HT1080 (cell line): ENCODE measurements at places on chromosomes 16 and 17. TPM values are rescaled to one million over a fixed set of nuclear protein-coding genes. Genes with fewer than 3 reads are reported as not detected.
A peak's percentile ranks its signal among the peaks of the same experiment; 100 is the strongest.

The FOXN1 gene
- total RNA-seq = not detected in 2 replicates

GRCh38 chr16:84999200-84999599 lies 12.1 kb downstream of the ZDHHC7 start:
- DNase-seq = no peak

- DNase-seq = no peak
These were observed 13.7 kb downstream of the CACNG1 start for GRCh38 chr17:67058036-67058435.

DNA sequence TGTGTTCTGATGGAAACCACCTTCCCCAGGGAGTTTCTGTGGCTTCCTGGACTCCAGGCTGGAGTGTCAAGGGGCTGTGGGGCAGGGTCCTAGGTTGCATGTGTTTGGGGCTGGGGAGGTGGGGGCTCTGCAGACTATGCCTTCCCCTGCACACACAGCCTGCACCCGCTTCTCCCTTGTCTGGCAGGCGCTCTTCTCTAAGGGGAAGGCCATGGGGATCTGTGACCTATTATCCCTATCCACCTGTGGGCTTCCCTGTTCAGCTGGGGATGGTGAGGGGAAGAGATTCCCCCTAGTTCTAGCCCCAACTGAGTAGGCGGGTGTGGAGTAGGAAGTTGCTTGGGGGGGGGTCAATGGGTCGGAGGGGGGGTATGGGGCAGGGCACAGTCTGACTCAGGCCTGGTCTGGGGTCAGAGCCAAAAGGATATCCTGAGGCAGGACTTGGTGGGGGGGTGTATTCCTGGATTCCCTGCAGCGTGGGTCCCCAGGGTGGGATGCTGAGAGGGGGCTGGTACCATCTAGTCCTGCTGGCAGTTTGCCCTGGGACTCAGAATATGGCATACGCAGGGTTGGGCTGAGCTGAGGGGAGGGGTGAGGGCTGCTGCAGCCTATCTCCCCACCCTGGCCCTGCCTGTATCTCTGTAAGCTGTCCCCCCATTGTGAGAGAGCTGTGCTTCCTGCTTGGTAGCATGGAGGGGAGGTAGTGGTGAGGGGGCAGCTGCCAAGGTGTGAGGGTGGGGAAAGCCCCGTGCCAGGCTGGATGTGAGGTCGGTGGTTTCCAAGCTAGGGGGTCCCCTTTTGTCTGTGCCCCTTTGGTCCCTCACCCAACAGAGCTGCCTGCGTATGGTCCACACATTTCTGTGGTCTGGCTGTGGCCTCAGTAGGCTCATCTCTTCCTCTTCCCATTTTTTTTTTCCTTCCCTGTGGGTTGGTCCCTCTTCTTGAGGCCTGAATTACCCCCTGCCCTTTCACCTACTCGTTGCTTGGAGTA lies 14.7 kb downstream of the RARA start:
- DNase-seq = peak; percentile 72

DNA sequence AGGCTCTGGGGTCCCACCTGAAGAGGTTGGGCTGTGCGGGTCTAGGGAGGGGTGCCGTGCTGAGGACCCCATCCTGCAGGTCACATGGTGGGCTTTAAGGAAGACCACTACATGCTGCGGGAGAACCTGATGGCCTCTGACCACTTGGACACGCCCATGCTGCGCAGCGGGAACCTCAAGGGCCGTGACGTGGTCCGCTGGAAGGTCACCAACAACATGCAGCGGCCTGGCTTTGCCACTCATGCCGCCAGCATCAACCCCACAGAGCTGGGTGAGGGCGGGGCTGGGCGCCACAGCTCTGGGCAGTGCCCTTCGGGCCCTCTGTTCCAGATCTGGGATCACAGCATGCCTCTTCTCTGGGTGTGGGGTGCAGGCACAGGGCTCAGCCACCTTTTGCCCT lies 18.5 kb downstream of the ITGB4 start:
- DNase-seq = no peak
